Stimulated activated CD4-positive, alpha-beta T cell treated with anti-CD3 and anti-CD28 coated beads, Interleukin-1b, Interleukin-23, amount 100 ng/mL, for 1 hour (primary cell): ENCODE measurements at places on chromosomes 7 and 10.

- no peak for DNase-seq
Observed at GRCh38 chr7:47827351-47827756, 120.9 kb downstream of the PKD1L1 start.

GRCh38 chr7:5657901-5658300 lies 123.6 kb downstream of the RNF216 start:
- DNase-seq = no peak

DNA sequence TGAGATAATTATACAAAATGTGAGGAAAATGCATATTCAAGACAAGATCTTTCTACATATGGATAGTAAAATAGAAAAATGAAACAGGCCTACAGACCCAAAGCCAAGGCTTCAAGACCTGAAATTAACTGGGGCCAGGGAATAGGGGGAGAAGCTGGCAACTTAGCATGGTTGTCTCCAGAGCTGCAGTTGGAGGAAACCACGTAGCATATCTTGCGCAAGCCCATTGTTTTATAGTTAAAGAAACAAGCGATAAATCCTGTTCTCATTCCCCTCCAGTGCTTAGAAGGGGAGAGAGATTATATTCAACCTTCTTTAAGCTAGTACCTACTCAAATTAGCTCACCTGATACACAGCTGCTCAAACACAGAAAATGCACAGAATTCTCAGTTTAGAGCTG lies 197.1 kb downstream of the SORCS1 start:
- no peak for DNase-seq

DNA sequence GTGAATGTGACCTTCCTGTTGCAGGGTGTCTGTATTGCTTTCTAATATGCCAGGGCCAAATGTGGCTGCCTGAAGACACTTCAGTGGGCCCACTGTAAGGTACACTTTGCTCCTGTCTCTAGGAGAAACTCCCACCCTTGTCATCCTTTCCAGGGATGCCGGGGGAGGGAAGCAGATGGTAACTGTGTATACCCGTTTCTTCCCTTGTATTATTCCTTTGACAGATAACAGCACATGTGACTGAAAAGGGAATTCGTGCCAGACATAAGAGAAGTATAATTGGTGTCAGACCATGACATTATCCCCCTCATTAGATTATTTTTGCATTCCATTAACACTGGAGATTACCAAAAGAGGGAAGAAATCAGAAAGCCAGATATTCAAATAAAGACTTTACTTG lies 317.7 kb downstream of the CAMK1D start:
- DNase-seq = no peak

DNA sequence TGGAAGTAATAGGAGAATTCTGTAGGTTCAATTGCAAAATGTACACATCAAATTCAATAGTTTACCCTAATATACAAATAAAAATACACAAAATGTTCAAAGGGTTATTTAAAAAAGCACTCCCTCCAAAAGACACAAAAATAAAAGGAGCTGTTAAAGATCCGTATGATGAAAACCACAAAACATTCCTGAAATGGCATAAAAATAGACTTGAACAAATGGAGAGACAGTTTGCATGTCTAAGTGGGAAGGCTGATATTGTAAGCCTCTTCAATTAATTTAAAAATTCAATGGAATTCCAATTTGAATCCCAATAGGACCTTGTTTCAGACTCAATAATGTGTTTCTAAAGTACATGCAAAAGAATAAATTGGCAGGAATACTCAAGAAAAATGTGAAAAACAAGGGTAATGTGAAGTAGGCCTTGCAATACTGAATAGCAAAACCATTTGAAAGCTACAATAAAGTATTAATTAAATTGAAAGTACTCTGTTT lies 38.0 kb upstream of the INSYN2A start:
- DNase-seq = no peak

DNA sequence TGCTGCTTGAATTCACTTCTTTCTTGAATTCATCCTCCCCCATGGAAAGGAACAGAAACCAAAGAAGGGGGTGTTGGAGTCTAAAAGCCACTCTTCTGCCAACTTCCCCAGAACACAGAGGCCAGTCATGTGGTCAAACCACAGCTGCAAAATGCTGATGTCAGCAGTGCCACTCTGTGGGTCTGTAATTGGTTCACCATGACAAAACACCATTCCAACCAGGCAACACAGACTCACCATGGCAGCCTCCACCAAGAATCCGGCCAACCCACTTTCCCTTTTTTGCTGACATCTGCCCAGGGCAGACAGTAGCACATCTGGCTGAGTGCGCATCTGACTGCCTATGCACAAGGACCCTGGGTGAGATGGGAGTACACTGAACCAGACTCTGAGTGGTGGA lies 16.8 kb downstream of the OSBPL3 start:
- no peak for DNase-seq
